ENCODE measurements at places on chromosomes 1 and 21.

DNA sequence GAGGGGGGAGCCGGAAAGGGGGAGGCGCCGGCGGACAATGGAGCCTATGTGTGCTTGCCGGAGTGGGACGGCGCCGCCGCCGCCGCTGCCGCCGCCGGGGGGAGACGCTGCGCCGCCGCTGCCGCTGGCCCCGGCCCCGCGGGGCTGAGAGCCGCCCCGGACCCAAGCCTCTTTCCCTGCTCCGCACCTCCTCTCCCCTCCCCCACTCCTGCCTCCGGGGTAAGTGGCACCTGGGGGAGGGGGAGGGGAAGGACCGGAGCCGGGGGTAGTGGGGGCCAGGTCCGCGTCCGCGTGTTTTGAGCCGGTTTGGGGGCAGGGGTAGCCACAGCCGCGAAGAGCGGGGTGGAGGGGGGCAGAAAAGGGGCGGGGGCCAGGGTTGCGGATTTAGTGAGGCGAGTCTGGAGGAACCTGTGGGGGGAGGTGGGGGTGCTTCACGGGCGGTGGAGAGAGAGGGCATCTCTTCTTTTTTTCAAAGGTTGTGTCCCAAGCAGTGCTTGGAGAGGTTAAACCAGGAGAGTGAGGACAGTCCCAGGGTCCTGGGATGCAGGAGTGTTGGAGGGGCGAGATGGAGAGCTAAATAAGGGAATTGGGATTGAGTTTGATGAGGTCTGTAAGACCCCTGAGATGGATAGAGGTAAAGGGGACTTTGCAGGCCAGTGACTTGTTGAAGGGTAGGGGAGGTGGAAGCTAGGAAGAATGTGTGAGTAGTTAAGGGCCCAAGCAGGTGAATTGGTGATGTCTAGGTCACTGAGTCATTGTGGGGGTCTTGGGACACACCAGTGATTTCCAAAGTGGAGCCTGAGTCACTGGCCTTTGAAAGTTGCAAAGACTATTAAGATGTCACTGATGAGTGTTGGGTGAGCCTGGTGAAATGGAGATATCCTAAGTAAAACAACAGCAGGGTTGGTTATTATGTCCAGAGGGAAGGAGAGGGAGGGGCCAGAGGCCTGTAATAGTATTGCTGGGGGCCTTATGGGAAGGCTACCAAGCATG, 59.1 kb downstream of the BCL9 start:
- DNase-seq: no peak

- no peak for DNase-seq
Observed at GRCh38 chr1:248815407-248816034, 10.2 kb downstream of the SH3BP5L start.

- peak; percentile 29 for DNase-seq
Observed at GRCh38 chr1:31663622-31664452, 19.2 kb upstream of the PEF1 start.

GRCh38 chr1:89608319-89608983, 24.5 kb upstream of the LRRC8C start:
- DNase-seq: no peak

DNA sequence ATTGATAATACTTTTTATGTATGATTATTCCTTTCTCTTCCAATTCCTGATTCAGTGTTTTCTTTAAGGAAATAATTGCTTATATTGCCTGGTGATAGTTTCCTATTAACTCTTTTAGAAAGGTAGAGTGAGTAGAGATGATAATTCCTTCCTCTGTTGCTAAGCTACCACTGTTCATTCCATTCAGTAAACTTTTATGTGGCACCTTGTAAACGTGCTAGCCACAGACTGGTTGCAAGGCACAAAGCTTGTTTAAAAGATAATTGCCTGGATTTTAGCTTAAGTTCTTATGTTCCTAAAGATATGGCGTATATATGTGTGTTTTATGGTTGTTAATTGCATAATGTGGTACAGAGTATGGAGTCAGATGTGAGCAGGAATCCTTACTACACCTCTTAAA, 3.2 kb downstream of the ZFYVE9 start:
- DNase-seq: no peak

DNA sequence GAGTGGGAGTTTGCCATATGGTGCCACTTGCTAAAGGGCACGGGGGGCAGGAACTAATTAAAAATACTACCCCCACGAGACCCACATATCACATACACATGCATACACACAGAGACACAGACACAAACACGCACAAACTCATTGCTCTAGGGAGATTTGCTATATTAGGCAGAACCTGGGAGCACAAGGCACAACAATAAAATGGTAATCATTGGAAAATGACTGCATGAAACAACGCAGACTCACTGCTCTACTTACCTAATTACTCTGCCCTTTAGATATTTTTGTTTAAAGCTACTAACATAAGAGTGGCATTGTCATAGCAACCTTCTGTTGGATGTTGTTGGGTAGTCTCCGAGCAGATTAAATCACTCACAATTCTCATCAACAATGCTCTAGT, 20.3 kb upstream of the RGS4 start:
- peak; percentile 15 for DNase-seq

DNA sequence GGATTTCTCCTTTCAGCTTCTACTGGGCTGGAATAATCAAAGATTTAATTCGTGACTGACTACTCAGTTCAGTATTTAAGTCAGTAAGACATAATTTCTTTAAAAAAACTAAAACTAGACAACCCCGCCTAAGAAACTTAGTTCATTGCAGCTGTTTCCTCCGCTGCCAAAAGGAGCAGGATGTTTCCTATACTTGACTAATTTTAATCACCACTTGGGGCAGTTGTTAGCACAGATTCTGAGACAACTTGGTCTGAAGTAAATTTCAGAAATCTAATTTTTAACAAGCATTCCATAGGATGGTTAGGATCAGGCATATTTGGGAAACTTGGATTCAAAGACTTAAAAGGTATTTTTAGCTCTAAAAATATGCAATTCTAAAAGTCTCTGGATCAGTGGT, 34.0 kb downstream of the EPRS1 start:
- DNase-seq: no peak

GRCh38 chr1:18614069-18614735, 16.4 kb upstream of the PAX7 start:
- DNase-seq: no peak

DNA sequence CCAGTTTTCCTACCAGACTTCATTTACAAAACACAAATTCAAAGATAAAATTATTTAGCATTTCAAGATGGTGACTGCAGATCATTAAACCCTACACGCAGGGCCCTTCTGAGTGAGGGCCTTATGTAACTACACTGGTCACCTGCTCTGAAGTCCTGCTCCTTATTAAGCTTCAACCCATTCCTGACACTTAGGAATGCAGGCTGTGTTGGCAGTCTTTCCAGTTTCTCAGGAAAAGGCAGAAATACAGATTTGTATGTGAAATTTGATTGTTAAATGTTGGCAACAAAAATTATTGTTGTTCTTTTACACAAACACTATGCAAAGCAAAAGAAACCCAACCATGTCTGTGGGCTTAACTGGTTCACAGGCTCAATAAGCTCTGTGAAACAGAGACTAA, 25.8 kb upstream of the BCAS2 start:
- no peak for DNase-seq

- DNase-seq: no peak
Observed at GRCh38 chr1:3730543-3731247, 21.6 kb upstream of the CCDC27 start.

DNA sequence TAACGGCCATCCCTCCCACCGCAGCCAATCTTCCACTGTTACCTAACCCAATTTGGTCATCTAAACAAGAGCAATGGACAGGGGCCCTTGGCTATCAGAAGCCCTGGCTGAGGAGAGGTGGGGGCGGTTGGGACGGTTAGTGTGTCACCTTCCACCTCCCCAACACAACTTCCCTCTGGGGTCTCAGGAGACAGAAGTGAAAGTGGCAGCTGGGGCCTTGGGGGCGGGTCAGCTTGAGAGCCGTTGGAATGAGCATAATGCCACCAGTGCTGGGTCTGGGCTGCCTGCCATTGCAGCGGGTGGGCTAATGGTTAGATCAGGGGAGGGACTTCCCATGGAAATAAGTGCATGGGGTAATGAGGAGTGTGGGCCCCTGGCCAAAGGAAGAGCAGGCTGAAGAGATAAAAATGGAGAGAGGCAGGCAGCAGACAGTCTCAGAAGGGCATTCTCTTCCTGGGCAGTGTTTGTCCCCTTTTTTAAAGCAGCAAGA, 7.9 kb downstream of the MEF2D start:
- no peak for DNase-seq

All from NCI-H774 (cell line).